ENCODE measurements at places on chromosomes 4 and X.

- DNase-seq = no peak
These were observed 961 bp upstream of the MBNL3 start for GRCh38 chrX:132489578-132490419.

DNA sequence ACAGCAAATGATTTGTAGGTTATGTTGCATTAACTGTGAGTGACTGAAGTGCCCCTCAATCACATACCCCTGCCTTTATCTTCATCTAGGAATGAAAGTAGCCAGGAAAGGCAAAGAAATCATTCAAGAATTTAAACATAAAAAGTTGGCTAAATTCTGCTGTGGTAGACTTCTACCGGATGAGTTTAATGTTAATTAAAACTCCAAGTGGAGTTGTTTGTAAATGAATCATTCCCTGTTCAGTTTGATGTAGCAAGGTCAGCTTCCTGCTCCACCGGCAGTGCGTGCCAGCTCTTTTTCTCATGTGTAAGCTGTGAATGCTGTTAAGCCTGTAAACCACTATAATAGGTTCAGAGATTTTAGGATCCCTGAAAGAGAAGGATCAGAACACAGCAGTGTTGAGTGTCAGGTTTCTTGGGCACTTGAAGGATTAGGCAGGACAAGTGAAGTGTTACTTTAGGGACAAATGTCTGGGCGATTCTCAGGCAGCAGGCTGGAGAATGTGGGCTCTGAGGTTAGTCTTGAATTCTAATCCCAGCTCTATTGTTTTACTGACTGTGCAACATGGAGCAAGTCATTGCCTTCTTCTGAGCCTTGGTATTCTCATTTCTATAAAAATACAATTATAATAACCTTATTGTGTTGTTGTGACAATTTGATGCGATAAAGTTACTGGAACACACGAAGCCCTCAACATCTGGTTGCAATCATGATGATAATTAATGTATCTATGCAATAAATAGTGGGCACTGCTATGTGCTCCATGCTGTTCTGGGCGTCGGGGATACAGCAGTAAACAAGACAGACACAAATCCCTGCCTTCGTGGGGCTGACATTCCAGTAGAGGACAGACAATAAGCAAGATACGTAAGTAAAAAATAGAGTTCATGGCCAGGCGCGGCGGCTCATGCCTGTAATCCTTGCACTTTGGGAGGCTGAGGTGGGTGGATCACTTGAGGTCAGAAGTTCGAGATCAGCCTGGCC, 112.0 kb downstream of the SHROOM3 start:
- DNase-seq = no peak

- no peak for DNase-seq
These were observed 347.6 kb upstream of the FAM241A start for GRCh38 chr4:111797455-111798163.

- DNase-seq = no peak
These were observed 107.3 kb downstream of the DTHD1 start for GRCh38 chr4:36388710-36389109.

DNA sequence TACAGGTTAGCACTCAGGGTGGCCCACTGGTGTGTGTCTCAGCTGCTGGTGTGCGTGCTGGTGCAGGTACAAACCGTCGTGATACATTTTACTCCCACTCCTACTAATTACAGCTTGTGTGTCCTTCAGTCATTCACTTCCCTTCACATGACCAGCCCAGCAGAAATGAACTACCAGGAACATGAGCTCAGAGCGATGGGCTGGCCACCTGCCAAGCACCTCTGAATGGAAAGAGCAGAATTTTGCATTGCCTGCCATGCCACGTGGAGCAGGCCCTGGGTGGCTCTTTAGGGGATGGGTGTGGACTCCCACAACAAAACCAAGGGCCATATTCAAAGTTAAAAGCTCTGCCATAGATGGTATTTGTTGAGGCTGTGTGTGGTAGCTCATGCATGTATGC, 58.9 kb upstream of the PGM2 start:
- no peak for DNase-seq

DNA sequence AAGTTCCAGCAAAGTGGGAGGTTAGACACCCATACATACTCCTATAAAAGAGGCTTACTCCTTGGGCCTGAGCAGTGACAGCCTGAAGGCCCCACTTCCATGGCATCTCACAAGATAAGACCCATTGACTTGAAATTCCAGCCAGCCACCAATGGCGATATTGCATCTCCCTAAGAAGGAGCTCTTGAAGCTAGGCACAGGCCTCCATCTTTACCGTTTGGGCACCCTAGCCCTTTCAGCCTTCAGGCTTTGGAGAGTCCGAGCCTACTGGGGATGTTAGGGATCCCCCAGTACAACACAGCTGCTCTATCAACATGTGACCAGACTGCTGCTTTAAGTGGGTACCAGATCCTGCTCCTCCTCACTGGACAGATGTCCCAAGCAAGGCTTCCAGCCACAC, 189.5 kb downstream of the MAGEE1 start:
- DNase-seq = no peak

DNA sequence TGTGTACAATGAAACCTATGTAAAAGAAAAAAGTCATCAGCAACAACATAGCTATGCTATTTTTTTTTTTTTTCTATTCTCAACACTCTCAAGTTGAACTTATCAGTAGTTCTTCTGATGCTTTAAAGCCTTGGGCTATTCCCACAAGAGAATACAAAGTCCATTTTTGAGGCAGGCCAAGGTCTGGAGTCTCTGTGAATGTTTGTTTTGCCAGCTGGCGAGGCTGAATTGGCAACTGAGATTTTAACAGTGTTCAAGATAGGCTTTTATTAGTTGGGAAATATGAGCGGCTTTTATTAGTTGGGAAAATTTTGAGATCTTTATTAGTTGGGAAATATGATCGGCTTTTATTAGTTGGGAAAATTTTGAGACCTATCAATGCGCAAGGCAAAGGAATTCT, 336.6 kb downstream of the SLITRK2 start:
- no peak for DNase-seq

- DNase-seq = no peak
These were observed 102.7 kb downstream of the SH3BGRL start for GRCh38 chrX:81304563-81304962.

DNA sequence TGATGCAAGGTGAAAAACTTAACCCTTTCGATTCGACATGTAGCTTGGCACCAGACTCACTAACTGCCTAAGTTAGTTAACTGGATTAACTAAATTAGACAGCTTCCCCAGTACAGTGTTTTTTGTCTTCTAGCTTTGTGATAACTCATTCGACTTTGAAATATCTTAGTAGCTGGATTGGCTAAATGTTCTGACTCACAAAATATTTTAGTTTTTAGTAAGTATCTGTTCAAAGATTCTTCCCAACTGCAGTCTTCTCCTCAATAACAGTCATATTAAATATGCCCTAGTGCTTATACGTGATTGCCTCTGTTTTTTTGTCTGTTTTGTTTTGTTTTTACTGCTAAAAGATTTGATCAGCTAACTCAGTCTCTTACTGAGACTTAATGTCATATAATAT, 102.9 kb downstream of the KCNIP4 start:
- DNase-seq = no peak

DNA sequence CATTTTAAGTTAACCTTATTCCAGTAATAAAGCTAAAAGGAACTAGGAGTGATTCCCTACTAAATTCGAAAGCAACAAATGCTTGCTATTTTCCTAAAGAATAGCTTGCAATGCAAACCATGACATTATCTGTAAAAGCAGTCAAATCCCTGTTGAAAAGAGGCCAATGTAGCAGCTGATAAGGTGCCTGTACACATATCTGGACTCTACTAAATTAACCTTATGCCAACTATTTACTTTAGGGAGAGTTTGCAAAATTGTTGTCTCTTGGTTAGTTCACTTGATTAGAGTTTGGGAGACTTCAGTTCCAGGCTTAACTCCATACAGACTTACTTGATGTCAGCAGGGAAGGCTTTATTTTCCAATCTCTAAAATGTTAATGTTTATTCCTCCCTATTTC, 6.0 kb downstream of the IL13RA2 start:
- DNase-seq = no peak
